ENCODE measurements at places on chromosomes 4 and X. TPM values are rescaled to one million over a fixed set of nuclear protein-coding genes. Genes with fewer than 3 reads are reported as not detected.

DNA sequence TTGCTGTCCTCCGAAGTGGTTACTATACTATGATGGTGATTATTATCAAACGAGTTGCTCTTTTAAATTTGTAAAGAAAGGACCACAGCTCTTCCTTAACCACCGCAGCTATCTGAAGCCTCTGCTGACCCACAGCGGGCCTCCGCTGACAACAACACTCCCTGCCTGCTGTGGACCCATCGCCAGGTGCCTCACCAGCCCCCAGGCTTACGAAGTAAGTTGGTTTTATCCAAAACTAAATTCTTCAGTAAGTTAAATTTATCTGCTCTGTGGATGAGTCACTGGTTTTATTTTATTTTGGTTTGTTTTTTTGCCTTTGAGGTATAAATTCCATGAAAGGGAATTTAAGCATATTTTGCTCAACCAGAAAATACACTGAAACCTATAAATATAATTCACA lies 54.7 kb downstream of the SLC9A6 start:
- DNase-seq: no peak

DNA sequence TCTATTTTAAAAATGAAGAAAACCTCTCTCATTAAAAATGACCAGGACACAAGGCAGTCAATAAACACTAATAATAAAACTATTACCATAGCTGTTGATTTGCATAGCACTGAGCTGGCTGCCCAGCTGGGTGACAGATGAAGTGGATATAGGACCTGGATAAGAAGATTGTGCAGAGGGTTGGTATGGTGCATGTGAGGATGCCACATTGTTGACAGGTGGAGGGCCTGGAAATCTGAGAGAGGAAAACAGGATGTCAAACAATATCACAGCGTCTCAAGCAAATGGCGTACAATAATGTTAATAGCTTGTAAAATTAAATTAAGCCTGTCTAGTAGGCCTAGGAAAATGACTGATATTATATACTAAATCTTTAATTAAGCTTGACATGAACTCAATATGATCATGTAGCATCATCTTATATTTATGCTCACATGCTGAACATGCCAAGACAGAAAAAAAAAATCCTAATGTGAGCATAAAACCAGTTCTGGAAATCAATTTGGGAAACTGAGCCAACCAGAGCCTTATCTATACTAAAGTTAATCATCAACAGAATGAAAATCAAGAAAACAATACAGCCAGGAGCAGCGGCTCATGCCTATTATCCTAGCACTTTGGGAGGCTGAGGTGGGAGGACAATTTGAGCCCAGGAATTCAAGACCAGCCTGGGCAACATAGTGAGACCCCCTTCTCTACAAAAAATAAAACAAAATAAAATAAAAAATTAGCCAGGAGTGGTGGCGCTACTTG lies 18.6 kb downstream of the SEC24D start:
- no peak for DNase-seq

DNA sequence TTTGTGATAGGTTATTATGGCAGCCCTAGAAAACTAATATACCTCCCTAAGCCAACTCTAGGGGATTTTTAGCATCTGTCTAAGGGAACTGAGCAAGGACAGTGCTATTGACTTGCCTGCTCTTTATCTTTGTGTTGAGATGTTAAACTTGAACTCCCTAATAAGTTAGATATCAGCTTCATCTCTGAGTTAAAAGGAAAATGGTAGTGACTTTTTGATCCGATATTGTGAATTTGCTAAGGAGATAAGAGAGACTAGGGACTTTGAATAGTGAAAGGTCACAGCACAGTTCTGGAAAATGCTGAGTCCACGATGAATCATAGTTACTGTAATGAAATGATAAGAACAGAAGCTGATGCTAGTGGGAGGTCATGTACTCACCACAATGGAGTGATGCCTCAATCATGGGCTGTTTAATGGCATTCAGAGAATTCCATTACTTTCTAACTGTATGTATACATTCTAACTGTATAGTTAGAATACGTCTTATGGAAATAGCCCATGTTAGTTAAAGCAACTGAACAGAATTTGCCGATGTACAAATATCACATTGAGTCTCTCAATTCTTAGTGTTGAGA lies 147.2 kb downstream of the GLRA3 start:
- no peak for DNase-seq

GRCh38 chr4:123469696-123470095 lies 73.1 kb downstream of the SPRY1 start:
- no peak for DNase-seq

- no peak for DNase-seq
Measured at GRCh38 chr4:7422151-7422897, 12.4 kb downstream of the PSAPL1 start.

DNA sequence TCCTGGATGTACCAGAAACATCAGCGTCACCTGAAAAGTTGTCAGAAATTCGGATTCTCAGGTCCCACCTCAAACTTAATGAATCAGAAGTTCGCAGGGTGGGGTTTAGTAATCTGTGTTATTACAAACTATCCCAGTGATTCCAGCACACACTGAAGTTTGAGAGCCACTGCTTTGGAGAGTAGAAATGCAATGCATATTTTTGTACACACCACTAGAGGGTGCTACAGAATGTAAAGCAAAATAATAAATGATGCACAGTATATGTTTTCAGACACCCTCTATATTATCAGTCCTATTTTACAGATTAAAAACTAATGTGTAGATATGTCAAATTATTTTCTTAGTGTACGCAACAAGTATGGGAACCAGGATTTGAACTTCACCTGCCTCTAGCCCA lies 2.4 kb upstream of the MORF4L2 start:
- peak; percentile 54 for DNase-seq

GRCh38 chrX:94414746-94415145 lies 740.7 kb downstream of the FAM133A start:
- no peak for DNase-seq

DNA sequence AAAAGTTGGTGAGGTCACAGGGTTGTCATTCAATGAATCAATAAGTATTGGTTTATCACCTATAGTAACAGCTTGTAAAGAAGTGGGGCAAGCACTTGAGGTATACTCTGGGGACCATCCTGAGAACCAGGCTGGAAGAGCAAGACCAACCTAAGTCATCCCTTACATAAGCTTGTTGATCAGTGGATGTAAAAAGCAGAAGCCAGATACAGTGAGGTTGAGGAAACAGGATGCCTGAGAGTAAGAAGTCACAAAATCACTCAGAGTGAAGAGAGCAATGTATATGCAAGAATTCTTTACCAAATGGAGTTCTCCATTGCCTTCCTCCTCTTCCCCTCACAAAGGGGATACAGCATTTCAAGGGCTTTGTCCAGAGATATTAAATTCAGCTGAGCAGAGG lies 76.3 kb upstream of the PACRGL start:
- DNase-seq: no peak

DNA sequence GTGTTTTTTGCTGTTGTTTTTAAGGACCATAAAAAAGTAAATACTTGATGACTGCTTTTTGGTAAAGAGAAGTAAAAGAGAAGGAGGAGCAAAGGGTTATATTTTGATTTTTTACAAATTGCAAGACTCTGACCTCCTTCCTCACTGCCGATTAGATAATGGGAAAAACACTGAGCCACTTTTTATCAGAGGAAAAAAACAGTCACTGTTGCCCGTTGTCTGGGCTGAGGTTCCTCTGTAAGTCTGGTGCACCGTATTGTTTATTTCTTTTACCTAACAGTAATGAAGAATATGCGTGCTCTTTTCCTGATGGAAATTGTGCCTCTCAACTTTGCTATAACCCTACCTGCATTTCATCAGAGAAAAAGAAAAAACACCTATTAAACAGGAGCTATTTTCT lies 178.7 kb upstream of the EMCN start:
- no peak for DNase-seq

DNA sequence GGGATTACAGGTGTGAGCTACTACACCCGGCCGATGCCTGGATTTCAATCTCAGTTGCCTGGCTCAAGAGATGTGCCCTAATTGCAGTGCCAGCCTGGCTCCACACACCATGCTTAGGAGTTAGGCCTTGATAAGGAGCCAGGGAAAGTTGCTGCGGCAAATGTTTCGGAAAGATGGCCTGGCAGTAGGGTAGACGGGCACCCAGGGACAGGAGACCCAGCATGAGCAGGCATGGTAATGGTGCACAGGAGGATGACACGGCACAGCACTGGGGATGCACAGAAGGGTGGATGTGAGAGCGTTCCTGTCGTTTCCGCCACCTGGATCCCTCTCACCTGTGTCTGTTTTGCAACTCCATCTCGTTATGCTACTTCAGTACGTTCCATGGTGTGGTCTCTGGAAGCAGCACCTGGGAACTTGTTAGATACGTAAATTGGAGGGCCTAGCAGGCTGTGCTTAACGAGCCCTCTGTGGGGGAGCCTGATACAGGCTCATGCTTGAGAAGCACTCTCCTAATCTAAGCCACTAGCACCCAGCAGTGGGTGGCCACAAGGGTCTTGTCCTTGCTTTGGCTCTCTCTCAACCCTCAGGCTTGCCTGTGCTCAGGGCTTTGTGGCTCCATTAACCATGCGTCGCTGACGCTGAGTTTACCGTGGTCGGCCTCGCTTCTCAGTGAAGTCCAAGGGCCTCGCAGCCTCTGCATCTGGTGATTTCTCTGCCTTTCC lies 20.3 kb downstream of the RNF4 start:
- no peak for DNase-seq

The TAF7L gene
- polyA plus RNA-seq: not detected

The SMIM31 gene
- not detected for polyA plus RNA-seq

The SLC49A3 gene
- polyA plus RNA-seq: 1.0 TPM
